K562 (cell line): ENCODE measurements at places on chromosomes 12 and 14. TPM values are rescaled to one million over a fixed set of nuclear protein-coding genes. Genes with fewer than 3 reads are reported as not detected.

CMA1 gene
- total RNA-seq, result not detected in 2 replicates

RDH16 gene
- 0.36 and 0.42 TPM in 2 replicates for total RNA-seq

IFT43 gene
- 6.8 and 6.9 TPM in 2 replicates for total RNA-seq

GLT1D1 gene
- total RNA-seq, result 0.04 and 0.07 TPM in 2 replicates

IL31 gene
- not detected in 2 replicates for total RNA-seq

SERPINA6 gene
- not detected in 2 replicates for total RNA-seq

KLHL33 gene
- total RNA-seq, result 0.02 TPM in 1 of 2 replicates, not detected in the other

YLPM1 gene
- 28.8 and 32.6 TPM in 2 replicates for total RNA-seq

GYS2 gene
- not detected in 2 replicates for total RNA-seq

RAD52 gene
- 7.6 and 9.8 TPM in 2 replicates for total RNA-seq

TOMM20L gene
- not detected in 2 replicates for total RNA-seq

ISM2 gene
- 0.11 TPM in 1 of 2 replicates, not detected in the other for total RNA-seq

RTN1 gene
- total RNA-seq, result not detected in 2 replicates

NELL2 gene
- total RNA-seq, result 0.47 and 0.53 TPM in 2 replicates

ACVRL1 gene
- 1.3 and 1.4 TPM in 2 replicates for total RNA-seq

ADAM21 gene
- not detected in 2 replicates for total RNA-seq

HOXC12 gene
- total RNA-seq, result 0.11 and 0.27 TPM in 2 replicates

CAND1 gene
- 142 and 144 TPM in 2 replicates for total RNA-seq

MYBPC1 gene
- total RNA-seq, result not detected in 2 replicates

FAM90A1 gene
- total RNA-seq, result 0.16 TPM in 1 of 2 replicates, not detected in the other

AVPR1A gene
- total RNA-seq, result 0.02 and 0.38 TPM in 2 replicates

KRT6A gene
- total RNA-seq, result not detected in 2 replicates

MPHOSPH9 gene
- 54.5 and 60.0 TPM in 2 replicates for total RNA-seq

PLEKHG7 gene
- not detected in 2 replicates for total RNA-seq

INHBC gene
- 0.07 TPM in 1 of 2 replicates, not detected in the other for total RNA-seq

TBX5 gene
- total RNA-seq, result not detected in 2 replicates

ETNK1 gene
- total RNA-seq, result 70.5 and 74.3 TPM in 2 replicates

SIRT4 gene
- total RNA-seq, result 2.5 and 3.1 TPM in 2 replicates

EGLN3 gene
- total RNA-seq, result 11.5 and 13.0 TPM in 2 replicates

CLEC7A gene
- 0.16 TPM in 1 of 2 replicates, not detected in the other for total RNA-seq

MANSC4 gene
- not detected in 2 replicates for total RNA-seq

COX14 gene
- total RNA-seq, result 51.7 and 65.1 TPM in 2 replicates

PRIMA1 gene
- not detected in 2 replicates for total RNA-seq

FBXO34 gene
- total RNA-seq, result 16.5 and 16.9 TPM in 2 replicates

LDHB gene
- 919 and 939 TPM in 2 replicates for total RNA-seq

ARF6 gene
- total RNA-seq, result 33.6 and 35.2 TPM in 2 replicates

FGF23 gene
- total RNA-seq, result not detected in 2 replicates

MEG3 gene
- 2.7 and 3.8 TPM in 2 replicates for total RNA-seq

MGP gene
- total RNA-seq, result 0.96 and 1.2 TPM in 2 replicates

IFI27 gene
- total RNA-seq, result 1.0 and 1.3 TPM in 2 replicates

VDR gene
- total RNA-seq, result 4.2 and 4.8 TPM in 2 replicates

TMTC1 gene
- total RNA-seq, result 0.13 and 0.16 TPM in 2 replicates

SLC25A29 gene
- 13.7 and 14.5 TPM in 2 replicates for total RNA-seq

ERGIC2 gene
- 56.3 and 61.0 TPM in 2 replicates for total RNA-seq

CLEC1B gene
- not detected in 2 replicates for total RNA-seq

RPGRIP1 gene
- total RNA-seq, result 0.31 and 0.47 TPM in 2 replicates

TBC1D30 gene
- 0.18 and 0.55 TPM in 2 replicates for total RNA-seq

TPH2 gene
- total RNA-seq, result not detected in 2 replicates

NPAS3 gene
- not detected in 2 replicates for total RNA-seq

CD69 gene
- 38.3 and 45.9 TPM in 2 replicates for total RNA-seq

MFAP5 gene
- not detected in 2 replicates for total RNA-seq

GLIPR1L1 gene
- total RNA-seq, result not detected in 2 replicates

RPS6KA5 gene
- 6.4 and 7.7 TPM in 2 replicates for total RNA-seq

PITPNM2 gene
- total RNA-seq, result 10.4 and 10.8 TPM in 2 replicates

PPP2R3C gene
- total RNA-seq, result 15.3 and 18.0 TPM in 2 replicates

BRI3BP gene
- 24.6 TPM in 2 replicates for total RNA-seq

LRTM2 gene
- total RNA-seq, result not detected in 2 replicates

ASCL1 gene
- total RNA-seq, result not detected in 2 replicates
